ENCODE measurements at places on chromosomes 1 and 21.

DNA sequence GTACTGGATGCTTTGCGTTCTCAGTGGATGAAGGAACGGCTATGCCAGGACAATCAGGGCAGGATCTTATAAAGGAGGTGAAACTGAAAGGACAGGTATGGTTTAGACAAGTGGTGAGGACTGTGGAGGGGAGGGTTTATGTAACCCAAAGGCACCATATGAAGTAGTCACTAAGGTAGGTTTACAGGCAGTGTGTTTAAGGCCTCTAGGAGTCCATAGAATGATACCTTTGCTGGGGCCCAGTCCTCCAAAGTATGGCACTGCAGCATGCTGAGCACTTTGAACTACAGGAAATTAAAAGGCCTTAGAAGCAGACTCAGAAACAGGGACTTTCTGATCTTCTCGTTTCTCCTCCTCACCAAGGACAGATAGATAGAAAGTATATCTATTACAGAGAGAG, 304.7 kb upstream of the USP25 start:
- DNase-seq: no peak

GRCh38 chr1:212351588-212352362, 62.9 kb downstream of the PACC1 start:
- no peak for DNase-seq

GRCh38 chr1:229249854-229250644, 20.9 kb upstream of the RAB4A start:
- no peak for DNase-seq

DNA sequence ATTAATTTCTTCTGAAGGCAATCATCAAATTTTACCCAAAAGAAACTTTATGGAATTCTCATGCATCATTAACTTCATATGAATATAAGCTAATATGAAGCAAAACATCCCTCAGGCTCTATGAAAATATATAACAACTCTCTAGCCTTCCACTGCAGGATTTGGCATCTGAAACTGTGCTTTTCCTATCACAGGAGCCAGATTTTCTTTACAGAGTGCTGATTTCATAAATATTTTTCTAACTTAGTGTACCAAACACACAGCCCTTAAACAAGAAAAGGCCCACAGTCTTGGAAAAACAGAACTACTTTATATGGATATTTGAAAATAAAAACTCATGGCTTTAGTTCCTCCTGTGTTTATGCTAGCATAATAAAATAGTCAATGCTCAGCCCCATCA, 559.5 kb upstream of the CHRM3 start:
- DNase-seq: no peak

DNA sequence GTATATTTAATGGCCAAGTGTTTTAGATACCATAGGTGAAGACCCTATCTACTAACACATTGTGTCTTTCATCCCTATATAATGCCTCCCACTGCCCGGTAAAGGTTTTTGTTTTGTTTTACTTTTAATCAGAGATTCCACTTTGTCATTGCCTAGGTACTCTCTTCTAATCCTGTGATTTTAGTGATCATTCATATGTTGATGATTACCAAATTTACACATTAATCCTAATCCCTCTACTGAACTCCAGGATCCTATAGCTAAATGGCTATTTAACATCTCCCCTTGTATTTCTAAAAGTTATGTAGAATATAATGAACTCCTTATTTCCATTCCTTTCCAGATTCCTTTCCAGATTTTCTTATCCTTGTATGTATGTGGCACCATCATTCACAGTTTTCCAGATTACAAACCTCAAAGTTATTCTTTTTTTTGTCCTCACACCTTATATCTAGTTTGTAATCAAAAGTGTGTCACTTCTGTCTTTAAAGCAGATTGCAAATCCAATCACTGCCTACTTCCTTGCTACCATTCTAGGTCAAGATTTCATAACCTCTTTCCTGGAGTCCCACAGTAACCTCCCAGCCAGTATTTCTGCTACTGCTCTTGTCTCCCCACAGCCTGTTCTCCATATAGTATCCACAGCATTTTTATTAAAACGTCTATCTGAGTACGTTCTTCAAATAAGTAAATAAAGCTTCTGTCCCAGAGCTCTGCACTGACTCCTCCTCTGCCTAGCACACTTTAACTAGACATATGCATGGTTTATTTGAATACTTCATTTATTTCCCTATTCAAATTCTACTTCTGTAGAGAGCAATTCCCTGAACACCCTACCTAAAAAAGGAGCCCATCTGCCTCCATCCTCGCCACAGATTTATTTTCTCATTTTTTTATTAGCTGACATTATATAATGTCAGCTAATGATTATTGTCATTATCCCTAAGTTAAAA, 157.8 kb downstream of the KCNT2 start:
- DNase-seq: no peak

GRCh38 chr21:26909972-26910371, 56.9 kb downstream of the ADAMTS5 start:
- no peak for DNase-seq

- no peak for DNase-seq
Observed at GRCh38 chr1:179745131-179745611, 2.1 kb downstream of the FAM163A start.

- DNase-seq: no peak
Observed at GRCh38 chr1:200866116-200866515, 6.7 kb upstream of the GPR25 start.

DNA sequence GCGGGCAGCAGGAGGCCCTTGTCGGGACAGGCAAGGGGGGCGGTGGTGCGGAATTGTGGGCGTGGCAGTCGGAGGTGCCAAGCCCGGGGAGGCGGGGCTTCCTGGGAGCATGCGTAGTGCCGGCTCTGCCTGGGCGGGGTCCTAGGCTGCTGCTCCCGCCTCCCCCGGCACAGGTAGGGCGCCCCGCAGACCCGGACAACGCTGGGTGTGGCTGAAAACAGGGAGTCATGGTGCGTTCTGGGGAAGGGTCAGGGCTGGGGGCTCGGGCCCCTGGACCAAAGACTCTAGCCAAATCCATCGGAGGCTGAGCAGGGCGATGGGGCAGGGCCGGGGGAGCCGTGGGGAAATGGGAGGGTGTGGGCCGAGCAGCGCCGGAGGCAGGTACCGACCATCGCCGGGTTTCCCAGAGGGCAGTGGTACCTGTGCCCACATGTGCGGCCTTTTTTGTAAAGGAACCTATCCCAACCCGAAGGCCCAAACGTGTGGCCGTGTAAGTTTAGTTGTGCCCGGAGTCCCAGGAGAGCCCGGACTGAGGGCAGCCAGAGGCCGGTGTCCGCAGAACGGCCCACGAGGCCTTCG, 231.9 kb downstream of the SDCCAG8 start:
- no peak for DNase-seq

- DNase-seq: no peak
Observed at GRCh38 chr1:234851450-234852438, 241.8 kb upstream of the IRF2BP2 start.

GRCh38 chr1:231800108-231800507, 173.5 kb downstream of the DISC1 start:
- no peak for DNase-seq

DNA sequence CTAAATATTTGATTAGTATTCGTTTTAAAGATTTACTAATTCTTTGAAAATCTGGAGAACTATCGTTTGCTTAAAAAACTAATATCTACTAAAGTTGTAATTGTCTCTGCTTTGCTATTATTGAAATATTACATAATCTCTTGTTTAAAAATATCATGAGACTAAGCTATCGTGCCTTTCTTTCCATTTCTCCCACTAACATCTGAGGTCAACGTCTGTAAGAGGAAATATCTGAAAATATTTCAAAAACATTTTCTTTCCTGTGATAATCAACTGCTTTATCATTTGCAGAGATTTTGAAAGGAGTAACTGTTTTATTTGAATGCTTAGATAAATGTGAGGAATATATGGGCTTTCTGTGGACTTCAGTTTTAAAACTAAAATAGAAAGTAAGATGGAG, 694.1 kb downstream of the USP25 start:
- no peak for DNase-seq

- no peak for DNase-seq
Observed at GRCh38 chr1:164559342-164560051, 513 bp downstream of the PBX1 start.

- no peak for DNase-seq
Observed at GRCh38 chr1:26787381-26787705, 407 bp upstream of the PIGV start.

GRCh38 chr1:194378517-194378916, 1192.1 kb upstream of the B3GALT2 start:
- no peak for DNase-seq

- no peak for DNase-seq
Observed at GRCh38 chr1:43302721-43303470, 2.1 kb downstream of the TIE1 start.

GRCh38 chr1:101957771-101958170, 39.0 kb downstream of the OLFM3 start:
- DNase-seq: no peak

DNA sequence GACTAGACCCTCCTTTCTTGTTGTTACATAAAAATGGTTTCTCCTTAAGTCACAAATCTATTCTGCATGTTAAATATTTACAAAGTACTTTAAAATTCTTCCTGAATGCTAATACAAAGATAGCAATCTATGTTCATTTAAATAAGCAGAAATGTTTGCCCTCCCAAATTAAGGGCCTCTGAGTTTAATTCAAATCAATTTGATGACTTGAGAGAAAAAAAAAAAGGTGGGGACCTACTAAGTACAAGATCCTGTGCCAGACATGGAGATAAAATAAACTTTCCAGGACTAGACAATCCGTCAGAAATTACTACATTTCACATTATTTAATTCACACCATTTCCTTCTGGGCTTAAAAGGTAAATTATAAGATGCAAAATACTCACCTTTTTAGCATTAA, 548.3 kb downstream of the DPYD start:
- DNase-seq: no peak

GRCh38 chr1:197439708-197440280, 171.7 kb downstream of the CRB1 start:
- DNase-seq: no peak

DNA sequence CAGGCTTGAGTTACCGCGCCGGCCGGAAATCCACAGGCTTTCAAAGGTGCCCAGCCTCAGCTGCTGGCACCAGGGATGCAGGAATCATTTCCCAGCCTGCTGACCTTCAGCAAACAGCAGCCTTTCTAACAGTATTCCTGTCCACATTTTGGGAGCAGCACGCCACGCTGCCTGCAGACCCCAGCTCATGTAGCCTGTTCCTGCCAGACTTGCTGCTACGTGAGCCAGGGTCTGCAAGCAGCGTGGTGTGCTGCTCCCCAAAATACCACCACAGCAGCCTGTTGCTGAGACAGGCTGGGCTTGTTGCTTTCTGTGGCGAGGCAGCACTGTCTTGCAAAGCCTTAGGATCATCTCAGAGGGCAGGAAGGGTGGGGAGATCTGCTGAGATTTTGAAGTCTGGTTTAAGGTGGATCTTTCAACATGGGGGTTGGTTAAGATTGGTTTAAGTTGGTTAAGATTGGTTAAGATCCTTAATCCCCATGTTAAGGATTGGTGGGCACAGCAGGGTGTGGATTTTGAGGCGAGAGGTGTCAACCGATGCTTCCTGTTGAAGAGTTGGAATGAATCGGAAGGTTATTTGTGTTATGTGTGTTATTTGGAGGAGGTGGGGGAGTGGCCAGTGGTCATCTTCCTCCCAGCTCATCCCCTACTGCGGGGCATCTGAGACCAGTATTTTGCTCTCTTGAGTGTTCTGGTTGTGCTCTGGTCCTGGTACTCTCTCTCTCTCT, 12.9 kb downstream of the FAAH start:
- DNase-seq: no peak
